ENCODE measurements at places on chromosomes 6 and 20. TPM values are rescaled to one million over a fixed set of nuclear protein-coding genes. Genes with fewer than 3 reads are reported as not detected.

Gene SMPDL3A
- 21.3 TPM for total RNA-seq

Gene CTCFL
- total RNA-seq = not detected

Gene ULBP1
- total RNA-seq = 1.6 TPM

Gene KCNS1
- total RNA-seq = 1.3 TPM

Gene HTR1E
- total RNA-seq = not detected

Gene BPIFB2
- total RNA-seq = not detected

Gene IPCEF1
- 0.32 TPM for total RNA-seq

Gene TSPO2
- total RNA-seq = not detected

Gene EEF1A2
- 0.43 TPM for total RNA-seq

Gene SEL1L2
- not detected for total RNA-seq

Gene NKAIN4
- total RNA-seq = not detected

Gene GPR6
- not detected for total RNA-seq

Gene TBCC
- 38.7 TPM for total RNA-seq

Gene THEMIS
- under 0.01 TPM for total RNA-seq

Gene PNPLA1
- total RNA-seq = not detected

Gene CFAP206
- 0.86 TPM for total RNA-seq

Measured in fibroblast of villous mesenchyme (primary cell).